Endothelial cell of umbilical vein (primary cell): ENCODE measurements at places on chromosomes 4 and X. TPM values are rescaled to one million over a fixed set of nuclear protein-coding genes. Genes with fewer than 3 reads are reported as not detected.

- DNase-seq, result no peak
Measured at GRCh38 chr4:126409746-126410145, 1095.0 kb downstream of the FAT4 start.

GRCh38 chrX:115204040-115204439 lies 14.8 kb downstream of the RBMXL3 start:
- no peak for DNase-seq

DNA sequence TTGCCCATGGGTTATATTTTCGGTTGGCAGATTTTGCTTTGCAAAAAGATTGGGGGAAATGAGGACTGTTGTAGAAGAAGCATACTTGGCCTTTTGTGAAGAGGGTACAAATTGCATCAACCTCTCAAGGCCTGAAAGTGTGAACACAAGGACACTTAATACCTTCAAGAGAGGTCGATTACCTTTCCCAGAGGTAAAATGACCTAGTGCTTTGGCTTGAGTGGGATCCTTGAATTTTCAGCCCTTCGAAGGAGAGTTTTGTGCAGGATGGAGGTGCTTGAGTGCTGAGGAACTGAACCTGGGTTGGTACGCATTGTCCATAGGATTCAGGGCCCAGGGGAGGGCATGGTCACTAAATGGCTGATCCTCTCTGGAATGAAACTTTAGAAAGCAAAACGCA lies 27.6 kb upstream of the NKAP start:
- no peak for DNase-seq

DNA sequence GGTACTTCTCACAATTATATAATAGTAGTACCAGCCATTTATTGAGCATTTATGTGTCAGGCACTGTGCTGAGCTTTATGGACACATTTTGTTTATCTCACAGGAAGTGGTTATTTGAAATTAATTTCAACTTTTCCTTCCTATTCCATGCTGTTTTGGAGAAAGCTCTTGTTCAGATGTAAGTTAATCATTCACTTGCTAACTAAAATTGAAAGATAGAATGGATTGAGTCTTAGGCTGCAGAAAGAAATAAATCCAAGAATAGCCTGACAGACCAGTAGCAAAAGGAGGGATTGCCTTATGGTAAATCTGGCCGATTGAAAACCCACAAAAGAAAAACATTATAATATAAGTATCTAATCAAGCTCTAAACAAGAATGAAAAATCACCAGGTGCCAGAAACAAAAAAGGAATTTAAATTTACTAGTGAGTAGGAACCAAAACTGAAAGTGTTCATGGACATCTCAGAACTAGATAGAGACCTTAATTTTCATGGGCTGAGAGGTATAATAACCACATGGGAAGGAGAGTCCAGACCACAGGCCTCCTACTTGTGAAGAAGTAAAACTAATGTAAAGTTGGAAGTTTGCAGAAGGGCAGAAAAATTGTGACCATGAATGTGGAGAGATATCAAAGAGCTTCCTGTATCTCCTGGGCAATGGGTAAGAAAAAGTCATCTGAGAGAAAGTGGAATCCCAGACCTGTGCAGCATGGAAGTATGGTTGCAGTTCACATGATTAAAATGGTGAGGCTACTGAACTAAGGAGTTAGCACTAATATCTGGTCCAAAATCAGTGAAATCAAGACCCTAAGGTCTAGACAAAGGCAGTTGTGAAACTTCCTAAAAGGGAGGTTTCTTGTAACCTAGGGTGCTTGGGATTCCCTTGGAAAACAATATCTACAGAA lies 38.0 kb downstream of the RADX start:
- no peak for DNase-seq

GRCh38 chr4:120524237-120524636 lies 398.3 kb downstream of the PRDM5 start:
- DNase-seq, result no peak

DNA sequence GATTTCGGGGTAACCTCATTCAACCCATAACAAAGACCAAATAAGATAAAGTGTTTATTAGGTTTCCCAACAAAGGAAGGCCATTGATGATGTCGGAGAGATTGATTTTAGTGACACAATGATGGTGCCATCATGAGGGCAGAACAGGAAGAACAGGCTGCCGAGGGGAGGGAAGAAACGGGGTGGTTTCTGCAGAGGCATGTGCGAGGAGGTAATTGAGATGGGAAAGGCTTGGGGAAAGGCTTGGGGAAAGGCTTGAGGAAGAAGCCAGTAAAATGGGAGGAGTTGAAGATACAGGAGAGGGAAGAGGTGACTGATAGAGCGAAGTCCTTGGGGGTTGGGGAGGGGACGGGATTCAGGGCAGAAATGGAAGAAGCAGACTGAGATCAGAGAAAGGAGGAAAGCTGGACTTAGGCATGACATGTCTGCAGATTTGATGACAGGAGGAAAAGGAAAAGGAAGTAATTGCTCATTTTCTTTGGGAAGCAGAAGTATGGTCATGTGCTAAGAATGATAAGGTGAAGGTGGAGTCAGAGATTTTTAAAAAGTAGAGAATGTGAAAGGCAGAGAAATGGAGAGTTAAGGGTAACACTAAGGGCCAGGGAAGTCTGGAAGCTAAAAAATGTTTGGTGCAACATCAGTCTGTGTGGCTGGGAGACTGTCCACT lies 6.0 kb downstream of the HPSE start:
- DNase-seq, result peak; percentile 37

GRCh38 chr4:186844059-186844681 lies 120.5 kb upstream of the FAT1 start:
- peak; percentile 85 for DNase-seq

DNA sequence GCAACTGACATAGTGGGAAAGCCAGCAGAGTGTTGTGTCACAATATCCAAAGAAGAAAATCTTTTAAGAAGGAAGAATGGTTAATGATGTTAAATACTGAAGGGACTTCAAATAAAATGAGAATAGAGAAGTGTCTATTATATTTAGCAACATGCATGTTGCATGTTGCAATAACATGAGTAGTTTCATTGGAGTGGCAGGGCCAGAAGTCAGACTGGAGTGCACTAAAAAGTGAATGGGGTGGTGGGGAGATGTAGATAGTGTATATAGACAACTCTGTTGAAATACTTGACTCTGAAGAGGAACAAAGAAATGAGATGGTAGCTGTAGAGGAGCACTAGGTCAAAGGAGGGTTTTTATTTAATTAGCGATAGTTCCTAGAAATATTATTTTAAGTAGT lies 9.5 kb upstream of the AMMECR1 start:
- DNase-seq, result no peak

DNA sequence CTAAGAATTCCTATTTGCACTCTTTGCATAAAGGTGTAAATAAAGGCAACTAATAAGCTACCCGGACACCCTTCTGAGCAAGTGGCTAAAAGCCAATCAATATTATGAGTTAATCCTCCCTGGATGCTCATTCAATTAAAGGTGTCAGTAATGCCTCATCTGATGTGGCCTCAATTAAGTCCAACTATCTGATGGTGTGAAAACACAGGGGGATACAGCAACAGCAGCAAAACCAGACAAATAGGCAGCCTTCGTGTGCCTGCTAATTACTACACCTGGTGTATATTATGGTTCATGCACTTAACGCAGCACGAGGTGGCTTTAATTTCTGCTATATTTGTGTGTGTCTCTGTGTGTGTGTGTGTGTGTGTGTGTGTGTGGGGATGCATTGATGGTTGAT lies 244.4 kb downstream of the DCLK2 start:
- DNase-seq, result no peak

- no peak for DNase-seq
Measured at GRCh38 chr4:2322841-2323240, 60.9 kb upstream of the MXD4 start.

GRCh38 chrX:76454456-76454927 lies 27.0 kb downstream of the MAGEE1 start:
- peak; percentile 2 for DNase-seq

GRCh38 chr4:5573965-5574364 lies 134.4 kb downstream of the EVC2 start:
- DNase-seq, result no peak

DNA sequence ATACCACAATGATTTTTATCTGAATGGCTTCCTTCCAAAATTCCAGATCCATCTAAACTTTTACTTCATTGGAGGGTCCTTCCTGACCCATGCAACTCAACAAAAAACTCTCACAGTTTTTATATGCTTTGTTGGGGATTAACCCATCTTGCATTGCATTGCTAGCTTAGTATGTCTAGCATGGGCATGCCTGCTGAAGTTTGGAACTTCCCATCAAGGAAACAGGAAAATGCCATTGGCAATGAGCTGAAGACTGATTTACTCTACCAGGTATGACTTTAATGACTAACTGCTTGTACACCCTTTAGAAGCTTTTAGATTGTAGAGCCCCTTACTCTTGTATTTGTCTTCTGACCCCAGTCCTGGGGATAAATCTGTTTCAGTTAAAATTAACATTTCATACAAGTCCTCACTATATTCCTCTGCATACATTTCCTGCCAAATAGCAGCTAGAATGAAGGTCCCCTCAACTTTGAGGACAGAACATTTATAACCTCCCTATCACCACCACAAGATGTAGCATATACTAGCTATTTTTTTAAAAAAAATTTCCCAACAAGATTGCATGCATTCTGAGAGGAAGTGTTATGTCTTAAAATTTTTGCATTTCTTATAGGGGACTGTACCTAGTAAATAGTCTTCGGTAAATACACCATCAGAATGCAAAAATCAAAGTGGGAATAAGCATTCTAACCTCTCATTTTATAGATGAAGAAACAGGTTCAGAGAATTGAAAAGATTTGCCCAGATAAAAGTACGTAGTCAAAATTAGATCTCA lies 52.5 kb upstream of the ATXN3L start:
- no peak for DNase-seq

DNA sequence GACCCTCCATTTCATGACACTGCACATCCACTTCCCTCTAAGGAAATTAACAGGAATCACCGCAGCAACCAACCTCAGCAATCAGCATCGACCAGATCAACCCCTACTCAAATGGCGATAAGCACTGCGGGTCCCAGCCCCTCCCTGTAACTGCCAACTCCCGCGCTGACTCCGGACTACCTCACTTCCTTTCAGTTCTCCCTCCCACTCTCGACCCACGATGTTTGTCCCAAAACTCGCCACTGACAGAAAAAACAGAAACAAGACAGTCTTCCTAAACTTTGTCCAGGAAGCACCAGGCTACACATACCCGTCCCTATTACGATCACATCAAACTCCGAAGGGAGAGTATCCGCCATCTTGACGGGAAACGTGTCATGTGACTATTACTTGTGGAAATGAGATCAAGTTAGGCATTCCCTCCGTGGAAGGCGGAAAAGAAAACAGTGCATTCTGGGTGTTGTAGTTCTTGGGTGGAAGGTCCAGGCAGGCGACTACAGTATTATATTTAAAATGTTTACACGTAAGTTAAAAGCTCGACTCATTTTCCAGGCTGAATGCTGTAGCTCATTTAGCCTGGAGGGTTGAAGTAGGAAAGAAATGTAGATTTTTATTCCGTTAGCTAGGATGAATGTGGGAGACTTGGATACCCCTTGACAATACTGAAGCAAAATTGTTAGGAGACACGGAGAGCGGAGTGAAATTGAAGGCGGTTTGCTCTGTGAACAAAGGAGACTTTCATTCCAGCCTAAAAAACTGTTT lies at the start of gene CHM:
TSS of gene CHM (minus strand) at position 385 of the 762 bp plus-strand sequence. CDS start at position 359, 26 bp downstream.
- DNase-seq, result peak; percentile 93

DNA sequence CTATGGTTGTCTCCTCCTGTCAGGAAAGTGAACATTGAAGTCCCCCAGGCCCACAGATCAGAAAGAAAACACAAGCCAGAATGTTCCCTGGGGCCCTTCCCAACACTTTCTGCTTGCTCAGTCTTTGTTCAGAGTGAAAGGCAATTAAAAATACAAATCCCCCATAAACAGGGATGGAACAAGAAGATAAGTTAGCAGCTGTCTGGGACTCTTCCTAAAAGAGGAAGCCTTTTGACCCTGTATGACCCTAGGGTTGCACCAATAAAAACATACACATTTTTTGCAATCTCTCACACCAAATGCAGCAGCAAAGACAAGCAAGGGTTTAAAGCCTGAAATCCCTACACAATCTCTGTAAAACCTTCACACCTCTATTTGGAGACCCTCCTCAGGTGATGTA lies 22.6 kb downstream of the IRF2 start:
- DNase-seq, result no peak

DNA sequence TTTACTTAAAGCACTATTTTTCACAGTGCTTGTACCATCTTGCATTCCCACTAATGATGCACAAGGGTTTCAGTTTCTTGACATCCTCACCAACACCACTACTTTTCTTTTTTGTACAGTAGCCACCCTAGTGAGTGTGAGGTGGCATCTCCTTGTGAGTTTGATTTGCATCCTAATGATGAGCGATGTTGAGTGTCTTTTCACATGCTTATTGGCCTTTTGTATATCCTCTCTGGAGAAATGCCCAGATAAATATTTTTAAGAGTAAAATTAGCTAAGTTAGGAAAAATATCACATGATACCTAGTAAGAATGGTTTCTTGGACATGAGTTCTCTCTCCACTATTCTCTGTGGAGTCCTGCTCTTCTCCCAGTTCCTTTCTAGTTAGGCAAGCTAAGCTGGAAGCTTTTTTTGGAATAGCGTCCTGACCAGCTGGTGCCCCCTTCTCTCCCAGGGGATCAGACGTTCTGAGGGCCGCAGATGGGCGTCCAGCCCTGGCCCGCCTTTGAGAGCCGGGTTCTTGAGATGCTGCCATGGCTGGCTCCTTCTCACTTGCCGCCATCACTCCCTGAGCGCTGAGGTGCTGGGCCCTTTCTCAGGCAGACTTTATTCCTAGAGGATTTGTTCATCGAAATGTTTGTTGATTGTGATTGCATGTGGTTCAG lies 132.1 kb downstream of the ARHGAP10 start:
- DNase-seq, result peak; percentile 23

GRCh38 chr4:87211249-87211952 lies 9.0 kb downstream of the KLHL8 start:
- DNase-seq, result peak; percentile 30

DNA sequence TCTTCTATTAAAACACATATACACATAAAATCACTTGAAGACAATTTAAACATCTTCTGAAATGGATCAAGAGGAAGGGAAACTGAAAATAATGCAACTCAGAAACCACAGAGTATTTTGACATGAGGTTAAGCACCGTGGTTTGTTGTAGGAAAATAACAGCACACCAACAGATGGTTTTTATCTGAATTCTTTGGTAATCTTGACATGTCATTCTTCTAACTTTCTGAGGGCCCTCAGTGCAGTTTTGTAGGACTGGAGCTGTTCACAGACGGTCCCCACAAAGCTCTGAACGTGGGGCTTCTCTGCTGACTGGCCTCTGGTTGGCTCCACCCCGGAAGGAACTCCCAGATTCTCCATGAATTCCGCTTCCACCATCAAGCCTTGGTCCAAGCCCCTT lies 16.0 kb upstream of the TLR8 start:
- DNase-seq, result no peak

GRCh38 chrX:129726307-129727111 lies 12.3 kb upstream of the XPNPEP2 start:
- DNase-seq, result peak; percentile 76

The EPHA5 gene
- polyA plus RNA-seq, result 0.25 and 0.39 TPM in 2 replicates

The BGN gene
- 879 and 880 TPM in 2 replicates for polyA plus RNA-seq

The CFI gene
- polyA plus RNA-seq, result 6.5 and 10.0 TPM in 2 replicates

The MAML3 gene
- 13.1 and 14.0 TPM in 2 replicates for polyA plus RNA-seq

The CXCL8 gene
- 3.4 and 6.4 TPM in 2 replicates for polyA plus RNA-seq

The SHISA3 gene
- polyA plus RNA-seq, result 16.6 and 24.9 TPM in 2 replicates

The OCIAD2 gene
- polyA plus RNA-seq, result 119 and 136 TPM in 2 replicates
